ENCODE measurements at places on chromosomes 3 and 15. TPM values are rescaled to one million over a fixed set of nuclear protein-coding genes. Genes with fewer than 3 reads are reported as not detected.

GRCh38 chr3:4743371-4743770, 235.9 kb upstream of the BHLHE40 start:
- DNase-seq, result no peak

DNA sequence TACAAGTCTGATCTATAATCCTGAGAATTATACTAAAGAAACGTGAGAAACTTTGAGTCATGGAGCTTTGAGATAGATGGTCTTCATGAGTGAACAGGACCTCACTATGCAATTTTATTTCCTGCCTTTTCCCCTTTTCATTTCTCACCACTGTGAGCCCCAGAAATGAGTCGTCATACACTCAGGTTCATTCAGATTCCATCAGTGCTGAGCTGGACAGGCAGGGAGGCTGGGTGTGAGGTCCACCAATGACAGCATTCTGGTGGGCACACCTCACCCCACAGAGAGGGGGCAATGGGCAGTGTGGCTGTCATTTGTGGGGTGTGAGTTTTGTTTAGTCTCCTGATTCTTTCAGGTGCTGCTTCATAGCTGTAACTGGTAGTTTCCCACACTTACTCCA, 16.9 kb downstream of the TIGIT start:
- DNase-seq, result no peak

DNA sequence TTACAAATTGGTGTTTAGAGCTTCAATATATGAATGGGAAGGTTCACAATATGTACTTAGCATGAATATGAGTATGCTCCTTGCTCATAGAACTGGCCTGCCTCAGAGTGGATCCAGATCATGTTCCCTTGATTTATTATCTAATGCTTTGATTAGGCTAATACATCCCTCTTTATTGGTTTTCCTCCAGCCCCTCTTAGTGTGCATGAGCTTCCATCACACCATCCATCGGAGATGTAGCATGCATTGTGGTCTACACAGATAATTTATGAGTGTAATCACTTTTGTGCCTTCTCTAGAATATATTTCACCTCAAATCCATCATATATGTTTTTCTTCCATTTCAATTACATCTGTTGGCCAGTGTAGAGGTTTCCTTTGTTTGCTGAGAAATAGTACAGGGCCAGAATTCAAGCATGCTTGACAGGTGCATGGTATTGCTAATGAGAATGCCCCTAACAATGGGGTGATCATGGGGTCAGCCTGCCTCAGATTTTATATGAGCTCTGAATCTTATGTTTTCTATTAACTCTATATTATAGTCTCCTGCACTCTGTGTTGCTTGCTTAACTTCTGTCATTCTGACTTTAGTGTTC, 786.4 kb upstream of the ARPP21 start:
- DNase-seq, result no peak

DNA sequence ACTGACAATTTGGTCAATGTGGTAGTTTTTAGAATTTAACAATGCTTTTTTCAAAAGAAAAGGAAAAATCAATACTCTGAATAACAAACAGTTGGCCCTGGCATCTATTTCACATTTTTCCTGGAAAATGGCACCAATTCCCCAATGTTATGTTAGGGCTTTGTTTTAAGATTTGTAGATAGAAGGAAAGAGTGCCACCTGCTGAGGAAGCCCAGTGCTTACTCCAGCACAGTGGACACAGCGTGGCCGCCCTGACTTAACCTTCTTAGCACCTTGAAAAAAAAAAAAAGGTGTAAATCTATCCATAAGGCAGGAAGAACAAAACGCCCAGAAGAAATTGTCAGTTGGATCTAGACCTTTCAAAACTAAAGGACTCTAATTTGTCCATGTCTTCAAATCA, 110.7 kb upstream of the CNTN4 start:
- DNase-seq, result no peak

- no peak for DNase-seq
These were observed 25.7 kb downstream of the TYRO3 start for GRCh38 chr15:41584636-41585126.

DNA sequence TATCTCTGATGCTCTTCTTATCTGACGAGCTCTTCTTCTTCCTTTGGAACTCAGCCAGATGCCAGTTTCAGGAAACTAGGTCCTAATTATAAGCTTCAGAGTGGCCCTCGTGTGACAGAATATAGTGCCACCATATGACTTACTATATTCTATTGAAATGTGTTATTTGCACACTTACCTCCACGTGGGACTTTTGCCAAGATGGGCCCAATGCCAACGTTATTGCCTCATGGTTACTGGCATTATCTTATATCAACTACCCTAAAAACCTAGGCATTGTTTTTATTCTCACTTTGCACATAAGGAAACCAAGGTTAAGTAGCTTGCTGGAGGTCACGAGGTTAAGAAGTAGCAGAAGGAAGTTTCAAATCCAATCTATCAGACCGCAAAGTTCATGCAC, 71.3 kb upstream of the SLCO3A1 start:
- no peak for DNase-seq

DNA sequence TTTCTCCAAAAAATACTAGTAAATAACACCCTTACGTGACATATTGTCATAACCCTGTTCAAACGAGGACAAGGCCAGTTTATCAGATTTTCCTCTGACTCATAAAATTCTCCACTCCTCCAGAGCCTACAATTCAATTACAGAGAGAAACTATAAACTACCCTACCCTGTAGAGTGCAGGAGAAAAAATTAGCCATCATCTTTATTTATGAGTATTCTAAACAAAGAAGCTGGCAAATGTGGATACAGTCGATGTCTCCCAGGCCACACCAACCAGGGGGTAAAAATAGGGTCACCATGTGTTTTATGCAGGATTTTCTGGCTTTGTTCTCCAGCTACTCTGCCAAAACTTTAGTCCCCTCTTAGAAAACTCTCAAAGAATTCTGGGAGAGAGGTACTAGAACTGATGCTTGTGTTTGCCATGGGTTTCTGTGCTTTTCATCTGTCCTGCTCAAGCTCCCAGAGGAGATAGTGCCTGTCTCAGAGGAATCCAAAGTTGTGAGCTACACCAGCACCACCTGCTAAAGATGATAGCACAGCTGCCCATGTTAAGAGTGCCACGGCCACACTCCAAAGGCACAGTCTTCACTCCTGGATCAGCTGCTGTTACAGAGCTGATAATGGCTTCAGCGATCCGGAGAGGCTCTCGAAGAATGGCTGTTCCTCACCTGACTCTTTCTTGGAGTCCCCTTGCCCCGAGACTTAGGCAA, 150.2 kb downstream of the IMPG2 start:
- DNase-seq, result peak; percentile 53

DNA sequence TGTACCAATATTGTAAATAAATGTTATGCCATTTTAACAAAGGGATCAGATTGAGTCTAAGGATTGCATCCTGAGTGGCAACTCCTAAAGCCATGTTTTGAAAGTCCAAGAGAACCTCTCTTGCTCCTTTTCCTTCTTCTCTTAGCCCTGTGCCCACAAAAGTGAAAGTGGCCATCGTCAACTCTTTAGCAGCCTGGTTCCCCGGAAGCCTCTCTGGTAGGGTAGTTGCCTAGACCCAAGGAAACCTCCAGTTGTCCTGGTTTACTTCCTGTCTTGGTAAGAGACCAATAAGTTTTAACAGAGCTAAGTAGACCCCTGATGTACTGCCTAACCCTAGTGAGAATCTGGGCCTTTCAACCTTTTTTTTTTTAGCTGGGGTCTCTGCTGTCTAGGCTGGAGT, 10.2 kb upstream of the ITPKA start:
- no peak for DNase-seq

DNA sequence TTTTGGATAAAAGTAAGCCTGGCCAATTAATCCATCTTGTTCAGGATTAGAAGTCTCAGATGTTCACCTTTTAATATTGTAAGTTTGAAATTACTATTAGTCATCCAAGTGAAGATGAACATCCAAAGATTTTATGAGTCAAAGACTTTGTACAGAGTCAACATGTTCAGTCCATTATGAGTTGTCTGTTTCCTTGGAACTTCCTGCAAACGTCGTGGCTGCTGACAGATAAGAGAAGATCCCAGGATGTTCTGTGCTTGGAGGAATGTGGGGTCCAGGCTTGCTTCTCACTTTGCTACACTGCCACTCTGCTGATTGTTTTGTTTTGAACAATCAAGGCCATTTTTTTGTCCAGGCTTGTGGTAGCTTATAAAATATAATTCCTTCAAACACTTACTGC, 74.3 kb upstream of the SLCO2A1 start:
- no peak for DNase-seq

GRCh38 chr3:176814285-176814684, 383.0 kb downstream of the TBL1XR1 start:
- no peak for DNase-seq

DNA sequence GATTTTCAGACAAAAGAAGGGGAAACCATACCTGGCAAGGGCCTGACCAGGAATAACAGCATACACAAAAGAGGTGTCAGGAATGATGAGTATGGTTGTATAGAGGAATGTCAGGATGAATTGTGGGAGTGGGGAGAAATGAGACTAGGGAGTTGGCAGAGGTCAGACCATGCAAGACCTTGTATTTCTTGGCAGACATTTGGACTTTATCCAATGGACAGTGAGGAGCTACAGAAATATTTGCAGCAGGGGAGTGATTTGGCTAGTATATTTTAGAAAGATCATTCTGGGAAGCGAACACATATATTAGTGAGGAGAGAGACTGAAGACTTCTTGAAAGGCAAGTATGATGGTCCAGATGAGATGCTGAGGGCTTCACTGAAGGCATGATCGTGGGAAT, 25.4 kb upstream of the ALPK3 start:
- no peak for DNase-seq

- no peak for DNase-seq
These were observed 67.1 kb upstream of the SEC13 start for GRCh38 chr3:10387881-10388609.

DNA sequence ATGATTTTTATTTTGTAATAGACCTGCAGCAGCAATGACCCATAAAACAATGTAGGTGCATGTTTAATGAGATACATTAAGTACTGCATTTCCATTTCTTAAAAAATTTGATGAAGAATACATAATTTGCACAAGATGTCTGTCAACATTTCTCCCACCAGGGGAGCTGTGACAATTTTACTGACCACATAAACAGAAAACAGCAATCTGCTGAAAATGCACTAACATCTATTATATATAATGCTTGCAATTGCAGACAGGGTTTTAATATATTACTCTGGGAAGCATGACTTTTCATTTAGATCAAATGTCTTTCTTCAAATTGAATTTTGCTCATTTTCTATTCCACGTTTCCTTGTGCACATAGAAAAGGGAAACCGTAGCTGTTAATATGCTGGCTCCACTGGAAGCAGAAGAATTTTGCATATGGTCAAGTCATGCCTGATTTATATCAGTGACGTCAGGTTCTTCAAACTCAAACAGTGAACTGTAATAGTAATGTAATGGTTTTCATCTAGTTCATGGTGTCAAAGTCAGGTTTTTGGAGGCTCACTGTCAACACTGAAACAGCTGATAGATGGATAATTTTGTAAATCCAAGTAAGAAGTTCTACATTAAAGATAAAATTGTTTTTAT, 79.8 kb upstream of the IGF1R start:
- no peak for DNase-seq

DNA sequence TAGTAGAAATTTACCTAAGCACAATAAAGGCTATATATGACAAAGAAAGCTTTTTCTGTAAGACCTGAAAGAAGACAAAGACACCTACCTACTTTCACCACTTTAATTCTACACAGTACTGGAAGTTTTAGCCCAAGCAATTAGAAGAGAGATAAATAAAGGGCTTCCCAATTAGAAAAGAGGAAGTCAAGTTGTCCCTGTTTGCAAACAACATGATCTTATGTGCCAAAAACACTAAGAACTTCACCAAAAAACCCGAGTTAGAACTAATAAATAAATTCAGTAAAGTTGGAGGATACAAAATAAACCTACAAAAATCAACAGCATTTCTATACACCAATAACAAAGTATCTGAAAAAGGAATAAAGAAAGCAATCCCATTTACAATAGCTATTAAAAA, 190.9 kb downstream of the NR2F2 start:
- DNase-seq, result no peak

DNA sequence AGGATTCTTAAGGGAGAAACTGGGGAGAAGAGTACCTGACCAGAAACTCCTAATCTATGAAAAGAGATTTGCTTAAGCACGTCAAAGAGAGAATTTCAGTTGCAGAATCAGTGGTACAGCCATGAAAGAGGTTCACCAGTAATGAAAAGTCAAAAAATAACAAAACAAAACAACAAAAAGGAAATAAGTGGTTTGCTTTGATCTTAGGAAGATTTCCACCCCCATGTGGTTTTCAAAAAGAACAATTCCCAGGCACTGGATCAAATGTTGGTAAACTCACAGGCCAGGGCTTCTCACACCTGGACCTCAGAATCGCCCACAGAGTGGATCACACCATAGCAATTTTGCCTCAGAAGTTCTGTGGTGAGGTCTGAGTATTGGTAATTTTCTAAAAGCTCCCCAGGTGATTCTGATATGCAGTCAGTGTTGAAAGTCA, 67.5 kb downstream of the TMEM39A start:
- DNase-seq, result no peak

DNA sequence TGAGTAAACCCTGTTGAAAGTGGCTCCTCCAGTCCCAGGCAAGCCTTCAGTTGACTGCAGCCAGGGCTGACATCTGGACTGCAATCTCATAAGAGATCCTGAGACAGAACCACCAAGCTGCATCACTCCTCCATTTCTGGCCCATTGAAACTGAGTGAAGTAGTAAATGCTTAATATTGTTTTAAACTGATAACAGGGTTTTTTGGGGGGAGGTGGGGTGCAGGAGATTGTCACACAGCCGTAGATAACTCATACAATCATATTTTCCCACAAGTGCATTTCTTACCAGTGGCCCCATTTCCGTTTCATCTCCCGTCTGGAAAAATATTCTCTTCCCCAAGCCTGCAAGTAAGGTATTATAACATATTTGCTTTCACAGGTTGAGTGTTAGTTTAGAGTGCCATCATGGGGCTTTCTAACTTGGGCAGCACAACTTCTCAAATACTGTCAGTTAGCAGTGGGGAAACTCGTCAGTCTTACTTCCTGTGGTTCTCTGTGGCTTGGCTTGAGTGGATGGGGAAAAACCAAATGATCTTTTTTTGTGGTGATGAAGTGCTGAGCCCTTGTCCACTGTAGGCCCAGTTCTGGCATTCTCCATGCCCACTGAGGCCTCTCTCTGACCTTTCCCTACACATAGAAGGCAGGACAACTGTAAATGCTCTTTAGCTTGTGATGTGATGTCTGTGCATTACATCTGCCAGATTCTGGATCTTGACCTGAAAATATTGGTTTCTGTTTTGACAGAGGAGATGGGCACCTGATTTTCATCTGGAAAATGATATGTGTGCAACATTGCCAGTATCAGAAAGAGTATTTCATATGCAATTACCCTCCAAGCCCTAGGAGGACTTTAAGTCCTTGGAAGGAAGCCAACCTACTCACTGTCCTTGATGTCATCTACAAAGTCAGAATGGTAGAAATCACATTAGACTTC, 90.1 kb upstream of the BHLHE40 start:
- DNase-seq, result no peak

Gene C2CD4A
- total RNA-seq, result not detected

Gene SPATA12
- total RNA-seq, result 0.13 TPM

Gene SIAH2
- total RNA-seq, result 31.6 TPM

All from esophagus muscularis mucosa (tissue), 4 donors.